ENCODE measurements at places on chromosomes 12 and 14. TPM values are rescaled to one million over a fixed set of nuclear protein-coding genes. Genes with fewer than 3 reads are reported as not detected.

GRCh38 chr12:3071107-3071506 lies 6.1 kb upstream of the TSPAN9 start:
- H3K36me3 ChIP-seq: no peaks in the 10 kb centered on the region
- H3K4me1 ChIP-seq: peaks cover 1% of the 10 kb centered on the region
- H3K4me3 ChIP-seq: no peak overlapping the region
- peaks cover 30% of the 10 kb centered on the region for H3K27me3 ChIP-seq
- H3K27ac ChIP-seq: no peak overlapping the region

DNA sequence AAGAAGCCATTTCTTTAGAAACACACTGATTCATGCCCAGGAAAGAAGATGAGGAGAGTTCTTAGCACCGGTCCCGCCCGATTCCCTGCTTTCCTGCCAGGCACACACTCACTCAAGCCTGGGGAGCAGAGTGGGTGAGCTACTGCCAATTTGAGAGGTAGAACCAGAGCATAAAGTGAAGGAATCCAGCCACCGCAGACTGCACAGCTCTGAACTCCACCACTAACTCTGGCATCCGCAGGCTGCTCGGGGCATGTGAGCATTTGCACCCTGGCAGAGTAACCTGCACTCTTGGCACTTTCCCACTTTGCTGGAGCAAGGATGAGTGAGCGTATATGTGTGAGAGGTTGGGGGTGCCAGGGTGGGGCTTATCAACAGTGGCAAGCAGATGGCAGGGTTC lies 4.0 kb upstream of the SYNDIG1L start:
- H3K4me1 ChIP-seq: peaks cover 2% of the 10 kb centered on the region
- H3K36me3 ChIP-seq: no peaks in the 10 kb centered on the region
- no peak overlapping the region for H3K27ac ChIP-seq
- H3K4me3 ChIP-seq: no peak overlapping the region
- DNase-seq: no peak

GRCh38 chr14:92586963-92587699 lies 73.5 kb downstream of the RIN3 start:
- no peaks in the 10 kb centered on the region for H3K27me3 ChIP-seq
- peak overlapping the region; percentile 58 for H3K4me3 ChIP-seq
- H3K36me3 ChIP-seq: peaks cover 84% of the 10 kb centered on the region

- H3K36me3 ChIP-seq: no peaks in the 10 kb centered on the region
- H3K27ac ChIP-seq: no peak overlapping the region
- H3K27me3 ChIP-seq: no peaks in the 10 kb centered on the region
- H3K4me1 ChIP-seq: peaks cover 3% of the 10 kb centered on the region
- DNase-seq: no peak
- H3K4me3 ChIP-seq: no peak overlapping the region
Measured at GRCh38 chr14:68235011-68235410, 415.4 kb downstream of the RAD51B start.

DNA sequence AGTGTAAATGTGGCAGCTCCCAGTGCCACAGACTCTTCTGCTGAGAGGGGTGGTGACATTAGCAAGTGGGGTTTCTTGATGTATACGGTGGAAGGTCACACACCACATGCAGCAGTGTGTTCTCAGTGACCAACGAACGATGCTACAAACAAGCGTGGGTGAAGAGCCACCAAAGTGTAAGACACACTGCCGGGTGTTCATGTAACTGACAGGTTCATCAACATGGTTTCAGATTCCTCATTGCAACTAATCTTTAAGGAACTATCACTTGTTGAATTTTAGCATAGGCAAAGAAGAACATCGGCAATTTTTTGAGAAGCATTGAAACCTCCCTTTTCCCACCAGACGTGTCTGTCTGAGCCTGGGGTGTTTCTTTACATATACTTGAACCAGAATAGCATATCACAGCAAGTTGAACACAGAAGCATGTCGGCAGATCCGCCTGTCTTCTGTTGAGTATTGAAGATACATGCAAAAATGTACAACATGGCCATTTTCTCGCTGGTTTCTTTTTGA lies 58.8 kb downstream of the PPP2R5C start:
- peaks cover 69% of the 10 kb centered on the region for H3K36me3 ChIP-seq
- peak; percentile 62 for DNase-seq
- H3K4me1 ChIP-seq: peaks cover 86% of the 10 kb centered on the region
- no peaks in the 10 kb centered on the region for H3K27me3 ChIP-seq
- peak overlapping the region; percentile 82 for H3K4me3 ChIP-seq

- DNase-seq: no peak
- no peaks in the 10 kb centered on the region for H3K4me1 ChIP-seq
- H3K27ac ChIP-seq: no peak overlapping the region
- H3K4me3 ChIP-seq: no peak overlapping the region
- peaks cover 7% of the 10 kb centered on the region for H3K27me3 ChIP-seq
- no peaks in the 10 kb centered on the region for H3K36me3 ChIP-seq
Measured at GRCh38 chr12:65662590-65662989, 161.7 kb upstream of the HMGA2 start.

GRCh38 chr12:109580272-109580671 lies 6.7 kb downstream of the MVK start:
- no peak overlapping the region for H3K4me3 ChIP-seq
- DNase-seq: no peak
- no peak overlapping the region for H3K27ac ChIP-seq
- H3K4me1 ChIP-seq: no peaks in the 10 kb centered on the region

GRCh38 chr12:107014055-107014454 lies 27.1 kb upstream of the MTERF2 start:
- no peaks in the 10 kb centered on the region for H3K36me3 ChIP-seq
- no peaks in the 10 kb centered on the region for H3K27me3 ChIP-seq
- no peak overlapping the region for H3K4me3 ChIP-seq

The PAWR gene
- 6.5 TPM for total RNA-seq
